ENCODE measurements at places on chromosomes 7 and 10.
A peak's percentile ranks its signal among the peaks of the same experiment; 100 is the strongest.

- DNase-seq, result no peak
These were observed 277.7 kb upstream of the KAT6B start for GRCh38 chr10:74548676-74549075.

GRCh38 chr7:157023589-157023905 is 13.1 kb upstream of the MNX1 start:
- DNase-seq, result no peak

DNA sequence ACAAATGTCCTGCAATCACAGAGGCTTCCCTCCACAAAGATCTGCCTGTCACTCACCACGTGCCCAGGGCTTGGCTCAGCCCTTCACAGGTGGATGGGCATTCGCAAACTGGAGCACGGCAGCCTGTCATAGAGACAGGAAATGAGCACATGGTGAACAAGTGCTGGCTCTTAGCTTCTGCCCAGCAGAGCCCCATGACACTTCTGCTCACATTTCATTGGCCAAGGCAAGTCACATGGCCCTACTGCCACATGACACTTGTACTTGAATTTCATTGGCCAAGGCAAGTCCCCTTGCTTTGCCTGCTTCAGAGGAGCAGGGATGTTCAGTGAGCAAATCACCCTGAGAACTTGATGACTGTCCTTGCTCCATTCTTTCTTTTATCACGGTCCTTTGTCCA is 110.8 kb upstream of the PPP2R2D start:
- no peak for DNase-seq

- no peak for DNase-seq
These were observed at the start of gene IKZF1 for GRCh38 chr7:50304129-50304910. IKZF1 (plus strand) TSS chr7:50304716; CDS start chr7:50319062, 14,346 bp downstream.

- no peak for DNase-seq
These were observed 285.4 kb downstream of the BAMBI start for GRCh38 chr10:28962768-28963167.

DNA sequence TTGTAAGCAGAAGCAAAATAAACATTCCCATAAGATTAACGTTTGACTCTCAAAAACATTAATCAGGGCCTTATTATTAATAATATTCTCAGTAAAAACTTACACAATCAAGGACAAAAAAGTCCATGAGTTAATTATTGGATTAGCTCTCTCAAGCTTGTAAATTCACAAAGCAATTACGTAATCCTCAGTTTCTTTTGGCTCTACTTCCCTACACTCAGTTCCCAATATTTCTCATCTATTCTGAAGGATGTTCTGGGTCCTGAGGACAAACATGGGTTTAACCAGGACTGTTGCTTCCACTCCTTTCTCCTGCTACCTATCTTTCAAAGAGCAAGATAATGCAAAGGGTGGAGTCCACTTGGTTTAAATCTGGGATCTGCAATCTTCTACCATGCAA is 15.1 kb downstream of the FBXL13 start:
- no peak for DNase-seq

DNA sequence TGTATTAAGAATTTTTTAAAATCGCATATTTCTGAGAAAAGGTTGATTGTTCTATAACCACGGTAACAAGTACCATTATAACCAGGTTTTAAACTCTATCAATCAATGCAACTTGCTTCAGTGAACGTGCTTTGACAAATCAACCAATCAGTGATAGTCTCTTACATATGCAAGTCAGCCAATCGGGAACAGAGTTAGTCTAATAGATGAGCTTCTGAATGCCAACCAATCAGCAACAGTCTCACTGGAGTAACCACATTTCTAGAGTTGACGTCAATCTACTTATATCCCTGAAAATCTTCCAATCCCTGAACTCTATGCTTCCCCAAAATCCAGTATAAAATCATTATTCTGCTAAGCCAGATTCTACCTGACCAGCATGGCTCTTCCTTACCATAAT is 44.7 kb upstream of the TRUB1 start:
- DNase-seq, result no peak

DNA sequence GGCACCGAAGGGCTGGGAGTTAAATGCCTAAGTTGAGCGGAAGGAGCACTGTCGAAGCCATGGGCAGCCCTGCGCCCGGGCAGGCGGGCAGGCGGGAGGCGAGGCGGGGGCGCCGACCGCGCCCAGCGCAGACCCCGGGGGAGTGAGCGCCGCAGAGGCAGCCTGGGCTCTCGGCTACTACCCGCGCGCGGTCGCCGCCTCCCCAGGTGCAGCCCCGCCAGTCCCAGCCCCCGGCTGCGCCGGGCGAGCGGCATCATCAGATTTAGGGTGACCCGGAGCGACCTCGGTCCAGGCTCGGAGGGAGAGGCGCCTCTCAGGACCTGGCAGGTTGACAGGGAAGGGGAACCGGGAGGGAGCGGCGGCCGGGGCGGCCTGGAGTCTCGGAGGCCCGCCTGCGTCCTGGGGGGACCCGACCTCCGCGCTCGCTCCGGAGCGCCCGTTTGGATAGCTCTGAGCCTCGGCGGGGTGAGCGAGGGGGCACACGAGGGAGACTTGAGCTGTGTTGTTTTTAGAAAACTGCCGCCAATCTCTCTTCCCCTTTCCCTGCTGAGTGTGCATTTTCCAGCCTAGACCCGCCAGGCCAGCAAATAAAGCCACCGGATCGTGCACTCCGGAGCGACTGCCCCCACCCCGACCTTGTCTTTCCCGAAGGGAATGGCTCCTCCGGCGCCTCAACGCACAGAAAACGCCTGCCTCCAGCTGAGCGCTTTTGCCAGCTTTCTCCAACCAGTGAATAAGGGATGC is 2.3 kb upstream of the NRP1 start:
- DNase-seq, result no peak

- DNase-seq, result no peak
These were observed 71.7 kb downstream of the MTURN start for GRCh38 chr7:30206491-30206890.

DNA sequence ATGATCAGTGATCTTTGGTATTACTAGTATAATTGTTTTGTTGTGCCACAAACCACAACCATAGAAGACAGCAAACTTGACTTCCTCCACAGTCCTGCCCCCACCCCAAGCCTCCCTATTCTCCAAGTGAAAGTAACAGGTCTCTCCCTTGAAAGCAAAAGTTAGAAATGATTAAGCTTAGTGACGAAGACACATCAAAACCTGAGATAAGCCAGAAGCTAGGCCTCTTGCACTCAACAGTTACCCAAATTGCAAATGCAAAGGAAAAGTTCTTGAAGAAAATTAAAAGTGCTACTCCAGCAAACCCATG is 7.5 kb downstream of the SAR1A start:
- no peak for DNase-seq

DNA sequence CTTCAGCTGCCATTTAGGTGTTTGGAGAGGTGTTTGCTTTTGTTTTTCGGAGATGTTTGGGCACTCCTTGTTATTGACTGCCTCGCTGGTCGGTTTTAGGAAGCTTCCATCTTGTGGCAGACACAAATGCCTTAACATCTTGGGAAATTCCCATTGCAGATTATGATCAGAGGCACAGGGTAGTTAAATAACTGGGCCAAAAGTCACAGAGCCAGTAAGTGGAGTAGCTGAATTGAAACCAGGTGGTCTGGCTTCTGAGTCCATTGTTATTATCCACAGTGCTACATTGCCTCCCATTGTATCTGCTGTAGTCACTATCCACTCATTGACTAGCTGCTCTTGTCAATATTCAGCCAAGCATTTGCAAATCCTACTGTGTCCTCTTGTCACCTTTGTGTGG is 138.2 kb upstream of the PLPP4 start:
- no peak for DNase-seq

DNA sequence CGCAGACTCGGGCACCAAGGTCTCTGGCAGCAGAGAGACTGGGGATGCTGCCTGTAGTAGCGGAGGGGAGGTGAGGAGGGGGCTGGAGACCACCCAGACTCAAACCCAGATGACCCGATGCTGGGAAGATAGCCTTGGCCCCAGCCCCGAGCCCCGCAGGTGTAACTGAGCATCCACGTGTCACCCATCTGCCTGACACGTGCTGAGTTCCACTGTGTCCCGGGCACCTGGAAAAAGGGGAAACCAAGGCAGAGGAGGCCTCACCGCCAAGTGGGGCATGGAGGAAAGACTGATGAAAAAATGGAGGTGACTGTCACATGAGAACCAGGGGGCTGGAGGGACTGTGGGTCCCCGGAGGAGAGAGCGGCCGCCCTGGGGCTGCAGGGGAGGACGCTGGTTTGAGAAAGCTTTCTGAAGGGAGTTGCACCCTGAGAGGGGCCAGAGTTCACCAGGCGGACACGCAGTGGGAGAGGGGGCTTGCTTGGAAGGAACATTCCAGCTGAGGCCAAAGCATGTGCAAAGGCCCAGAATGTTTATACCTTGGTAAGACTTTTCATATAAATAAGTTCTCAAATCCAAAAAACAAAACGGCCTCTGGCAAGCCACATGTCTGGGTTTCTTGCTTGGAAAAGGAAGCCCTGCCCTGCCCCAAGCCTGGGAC is 27.4 kb upstream of the ELN start:
- DNase-seq, result no peak

DNA sequence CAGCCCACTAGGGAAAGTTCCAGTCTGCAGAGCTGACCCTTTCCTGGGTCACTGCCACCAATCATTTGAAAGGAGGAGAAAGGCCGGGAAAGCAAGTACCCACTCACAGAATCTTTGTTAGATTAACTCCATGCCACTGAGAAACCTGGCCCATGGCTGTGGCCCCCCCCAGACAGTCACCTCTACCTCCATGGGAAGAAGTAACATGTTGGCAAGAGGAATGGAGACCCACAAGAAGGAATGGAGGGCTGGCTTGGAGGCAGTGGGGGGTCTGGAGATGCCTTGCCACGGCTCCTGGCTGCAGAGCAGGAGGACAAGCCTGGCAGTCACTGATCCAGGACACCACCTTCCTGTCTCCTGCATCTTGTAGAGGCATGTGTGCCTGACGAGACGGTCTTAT is 32.9 kb downstream of the CUZD1 start:
- no peak for DNase-seq

DNA sequence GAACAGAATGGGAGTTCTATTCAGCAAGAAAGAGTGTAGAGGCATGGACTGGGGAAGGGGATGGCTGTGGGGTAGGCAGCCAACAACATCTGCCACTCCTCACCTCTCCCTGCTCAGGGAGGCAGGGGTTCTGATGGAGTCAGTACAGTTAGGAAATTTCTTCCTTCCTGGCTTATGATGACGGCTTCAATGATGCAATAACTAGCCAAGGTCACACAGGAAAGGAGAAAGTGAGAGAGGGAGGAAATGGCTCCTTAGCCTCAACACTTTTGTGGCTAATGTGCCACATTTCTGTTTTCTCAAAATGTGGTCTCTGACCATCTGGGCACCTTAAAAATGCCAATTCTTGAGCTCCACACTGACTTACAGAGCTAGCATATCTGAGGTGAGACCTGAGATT is 79.3 kb upstream of the PDZD8 start:
- no peak for DNase-seq

DNA sequence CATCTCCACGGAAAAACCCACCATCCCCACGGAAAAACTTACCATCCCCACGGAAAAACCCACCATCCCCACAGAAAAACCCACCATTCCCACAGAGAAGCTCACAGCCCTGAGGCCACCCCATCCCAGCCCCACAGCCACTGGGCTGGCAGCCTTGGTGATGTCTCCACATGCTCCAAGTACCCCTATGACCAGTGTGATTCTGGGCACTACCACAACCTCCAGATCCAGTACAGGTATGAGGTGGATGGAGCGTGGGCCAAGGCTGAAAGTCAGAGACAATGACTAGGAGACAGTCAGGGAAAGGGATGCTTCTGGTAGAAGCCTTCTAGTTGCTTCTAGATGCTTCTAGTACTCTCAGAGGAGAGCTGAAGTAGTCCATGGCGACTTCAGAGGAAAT is 19.6 kb downstream of the ZAN start:
- no peak for DNase-seq

- DNase-seq, result no peak
These were observed 89.6 kb downstream of the CHRM2 start for GRCh38 chr7:136958016-136958415.

- DNase-seq, result no peak
These were observed 283.1 kb upstream of the NRP1 start for GRCh38 chr10:33617381-33618080.

GRCh38 chr10:29050081-29050480 is 238.8 kb upstream of the LYZL1 start:
- no peak for DNase-seq

GRCh38 chr10:112053895-112054294 is 129.7 kb downstream of the GPAM start:
- DNase-seq, result no peak

GRCh38 chr10:104326991-104327610 is 11.2 kb downstream of the ITPRIP start:
- DNase-seq, result no peak

DNA sequence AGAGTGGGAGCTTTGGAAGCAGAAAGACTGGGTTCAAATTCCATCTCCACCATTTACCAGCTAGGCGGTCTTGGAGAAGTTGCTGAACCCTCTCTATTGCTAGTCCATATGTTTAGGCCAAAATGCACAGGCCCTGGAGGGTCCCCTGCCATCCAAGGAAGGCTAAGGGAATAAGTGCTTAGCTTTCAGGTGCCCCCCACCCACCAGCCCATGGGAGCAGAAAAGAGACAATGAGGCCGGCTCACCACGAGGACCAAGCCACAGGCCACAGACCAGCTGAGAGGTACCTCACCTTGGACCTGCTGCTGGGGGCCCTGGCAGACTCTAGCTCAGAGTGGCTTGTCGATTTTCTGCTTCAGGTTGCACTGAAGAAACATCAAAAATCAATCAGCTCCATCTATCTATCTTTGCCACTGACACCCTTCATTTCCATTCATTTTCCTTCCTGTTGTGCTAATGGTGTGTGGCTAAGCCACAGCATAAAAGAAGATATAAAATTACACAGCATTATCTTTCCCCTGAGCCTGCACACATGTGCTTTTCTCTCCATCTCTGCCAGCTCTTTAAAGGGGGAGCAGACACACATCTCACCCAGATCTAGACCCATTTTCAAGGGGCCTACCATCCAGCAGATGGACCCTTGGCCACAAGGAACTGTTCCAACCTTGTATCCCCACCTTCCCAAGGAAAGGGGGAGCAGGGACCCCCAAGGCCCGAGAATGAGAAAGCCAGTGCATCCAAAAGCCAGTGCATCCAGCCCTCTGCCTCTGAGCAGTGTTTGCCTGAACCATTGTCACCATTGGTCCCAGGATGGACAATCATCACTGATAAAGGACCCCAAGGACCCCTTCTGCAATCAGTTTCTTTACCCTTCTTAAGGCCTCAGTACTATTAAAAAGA is 65.4 kb downstream of the GRID1 start:
- no peak for DNase-seq

- peak; percentile 76 for DNase-seq
These were observed 102.5 kb downstream of the PCLO start for GRCh38 chr7:83060218-83060617.

GRCh38 chr7:92421676-92422435 is 25.4 kb upstream of the GATAD1 start:
- peak; percentile 60 for DNase-seq

- DNase-seq, result no peak
These were observed 68.0 kb upstream of the PPP1R3C start for GRCh38 chr10:91700788-91701444.

GRCh38 chr7:47538846-47539311 is 43.0 kb downstream of the TNS3 start:
- DNase-seq, result no peak

GRCh38 chr7:94908323-94909178 is 1.2 kb downstream of the PPP1R9A start:
- peak; percentile 50 for DNase-seq
